ENCODE measurements at places on chromosomes 6 and 20.

DNA sequence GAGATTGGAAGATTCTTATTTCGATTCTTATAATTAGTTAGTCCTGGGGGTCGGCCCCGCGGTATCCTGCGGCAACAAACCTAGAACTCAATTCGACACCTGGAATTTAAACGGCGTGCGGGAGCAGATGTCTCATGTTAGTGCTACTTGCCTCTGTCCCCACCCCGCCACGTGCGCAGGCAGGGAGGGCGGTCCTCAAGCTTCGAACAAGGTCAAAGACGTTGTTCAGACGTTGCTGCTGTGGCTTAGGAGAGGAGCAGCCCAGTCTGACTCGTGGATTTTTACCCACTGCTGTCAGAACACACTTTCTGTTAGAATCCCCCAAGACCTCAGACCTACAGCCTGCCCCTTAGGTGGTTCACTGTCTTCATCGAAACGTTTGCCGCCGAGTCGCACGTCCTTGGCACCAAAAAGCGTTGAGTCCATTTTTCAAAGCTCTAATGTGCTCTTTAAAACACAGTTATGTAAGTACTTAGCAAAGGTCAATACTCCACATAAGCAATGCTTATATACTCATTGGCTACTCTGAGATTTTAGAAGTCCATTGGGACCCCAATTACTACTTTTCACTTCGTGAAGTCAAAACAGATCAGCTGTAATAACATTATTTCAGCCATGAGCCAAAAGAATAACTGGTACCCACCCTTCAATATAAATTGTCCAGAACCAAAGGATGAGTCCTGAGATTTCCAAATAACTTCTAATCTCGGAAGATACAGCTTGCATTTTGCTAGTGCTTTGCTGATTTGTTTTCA, 2.7 kb upstream of the C6orf62 start:
- peak; percentile 83 for DNase-seq

- DNase-seq, result no peak
Measured at GRCh38 chr6:37919417-37920157, 100.1 kb downstream of the ZFAND3 start.

- DNase-seq, result no peak
Measured at GRCh38 chr20:14583413-14583812, 246.0 kb upstream of the FLRT3 start.

DNA sequence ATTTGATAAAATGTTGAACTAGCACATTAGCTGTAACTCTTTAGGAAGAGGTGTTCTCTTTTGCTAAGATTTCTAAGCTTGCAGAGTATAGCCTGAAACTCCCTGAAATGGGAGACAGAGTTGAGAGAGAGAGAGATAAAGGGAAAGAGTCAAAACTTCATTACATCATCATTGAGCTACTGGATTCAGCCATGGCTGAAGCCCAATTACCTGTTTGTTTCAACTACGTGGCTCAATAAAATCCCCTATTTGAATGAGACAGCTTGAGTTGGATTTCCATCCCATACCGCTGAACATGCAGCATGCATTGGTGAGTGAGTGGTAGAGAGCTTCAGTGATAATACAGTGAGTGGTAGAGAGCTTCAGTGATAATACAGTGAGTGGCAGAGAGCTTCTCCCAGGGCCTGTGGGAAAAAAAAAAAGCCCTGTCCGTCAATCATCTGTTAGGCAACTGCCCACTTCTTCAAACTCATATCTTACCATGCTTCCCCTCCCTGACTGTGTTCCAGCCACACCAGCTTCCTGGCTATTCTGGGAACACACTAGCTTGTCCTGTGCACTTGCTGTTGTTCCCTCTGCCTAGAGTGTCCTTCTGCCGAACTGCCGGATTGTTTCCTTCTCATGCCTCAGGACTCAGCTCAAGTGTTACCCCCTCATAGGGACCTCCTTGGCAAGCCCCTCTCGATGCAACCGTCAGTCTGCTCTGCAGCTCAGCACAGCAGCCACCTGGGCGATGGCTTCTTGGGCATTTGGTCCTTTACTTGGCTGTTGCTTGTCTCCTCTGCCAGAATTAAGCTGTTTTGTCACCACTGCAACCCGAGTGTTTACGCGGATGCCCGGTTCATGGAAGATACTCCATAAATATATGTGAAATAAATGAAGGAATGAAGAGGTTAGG, 91.3 kb upstream of the EYA2 start:
- DNase-seq, result no peak

GRCh38 chr6:3876101-3876500, 26.9 kb downstream of the FAM50B start:
- no peak for DNase-seq

Measured in amniotic stem cell (primary cell).